ENCODE measurements at places on chromosomes 12 and 14.

GRCh38 chr14:89293314-89293916 is 123.6 kb downstream of the FOXN3 start:
- no peak for DNase-seq

DNA sequence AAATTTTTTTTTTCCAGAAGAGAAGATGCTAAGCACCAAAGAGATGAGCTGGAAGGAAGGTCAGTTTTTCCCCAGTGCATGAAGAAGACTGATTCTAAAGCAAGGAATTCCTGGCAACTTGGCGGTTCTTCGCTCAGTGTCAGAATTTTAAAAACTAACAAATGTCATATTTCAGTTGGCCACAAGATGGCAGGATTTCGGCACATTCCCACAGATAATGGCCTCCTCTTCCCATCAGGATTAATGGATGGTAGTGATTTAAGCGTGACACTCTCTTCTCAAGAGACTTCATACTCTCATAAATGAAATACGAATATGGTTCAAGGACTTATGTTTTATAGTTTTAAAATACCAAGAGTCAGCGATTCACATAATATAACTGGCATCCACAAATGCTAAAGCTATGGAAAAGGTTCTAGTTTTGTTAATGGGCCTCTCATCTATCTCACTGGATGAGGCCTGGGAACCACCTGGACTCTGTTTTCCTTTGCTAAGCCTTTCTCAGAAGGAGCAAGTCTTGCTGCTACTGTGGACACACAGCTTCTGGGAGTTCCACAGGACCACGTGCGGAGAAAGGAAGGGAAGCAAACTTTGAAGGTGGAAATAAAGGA is 46.1 kb upstream of the PTPRO start:
- DNase-seq: no peak

DNA sequence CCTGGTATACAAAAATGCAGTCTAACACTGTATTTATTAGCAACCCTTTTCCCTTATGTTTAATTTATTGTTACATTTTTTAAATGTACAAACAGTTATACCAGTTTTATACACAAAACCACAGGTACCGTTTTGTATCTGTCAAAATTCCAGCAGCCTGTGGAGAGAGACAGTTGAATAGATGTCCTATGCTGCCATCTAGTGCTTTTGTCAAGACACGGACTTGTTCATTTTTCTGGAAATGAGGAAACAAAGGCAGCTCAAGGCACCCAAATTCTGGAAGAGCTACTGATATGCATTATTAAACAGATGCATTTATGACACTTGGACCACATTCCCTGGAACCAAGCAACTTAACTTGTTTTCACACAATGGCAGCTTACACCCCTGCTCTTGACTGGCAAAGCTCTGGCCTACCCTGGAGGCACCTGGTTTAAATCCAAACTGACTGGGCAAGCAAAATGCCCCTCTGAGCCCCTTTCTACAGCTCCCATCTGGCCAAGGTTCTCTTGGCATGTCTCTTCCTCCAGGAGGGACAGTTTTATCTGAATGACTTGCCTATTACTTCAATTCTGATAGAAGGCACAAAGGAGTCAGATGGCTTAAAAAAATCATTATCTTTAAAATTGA is 286.9 kb upstream of the PRKD1 start:
- no peak for DNase-seq

- DNase-seq: peak; percentile 17
Observed at GRCh38 chr14:58280954-58281787, 17.2 kb upstream of the ARID4A start.

GRCh38 chr14:99476864-99477263 is 3.8 kb downstream of the SETD3 start:
- DNase-seq: no peak

DNA sequence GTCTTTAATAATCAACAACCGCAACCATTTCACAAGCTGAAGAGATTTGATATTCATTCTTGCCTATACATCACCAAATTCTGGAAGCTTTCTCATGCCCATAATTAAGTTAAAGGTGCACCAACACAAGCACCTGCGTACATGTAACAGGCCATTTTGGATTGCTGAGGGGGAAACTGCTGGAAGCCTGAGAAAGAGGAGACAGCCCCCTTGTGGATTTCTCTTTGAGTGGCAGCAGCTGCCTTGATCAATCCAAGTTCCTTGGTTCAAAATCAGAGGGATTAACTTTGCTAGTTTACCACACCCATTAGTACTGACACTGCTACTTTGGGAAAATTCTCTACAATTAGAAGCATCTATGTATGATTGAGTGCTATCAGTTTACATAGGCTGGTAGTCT is 321.1 kb downstream of the NOVA1 start:
- DNase-seq: no peak

GRCh38 chr12:44002607-44003006 is 166.7 kb downstream of the TMEM117 start:
- no peak for DNase-seq

DNA sequence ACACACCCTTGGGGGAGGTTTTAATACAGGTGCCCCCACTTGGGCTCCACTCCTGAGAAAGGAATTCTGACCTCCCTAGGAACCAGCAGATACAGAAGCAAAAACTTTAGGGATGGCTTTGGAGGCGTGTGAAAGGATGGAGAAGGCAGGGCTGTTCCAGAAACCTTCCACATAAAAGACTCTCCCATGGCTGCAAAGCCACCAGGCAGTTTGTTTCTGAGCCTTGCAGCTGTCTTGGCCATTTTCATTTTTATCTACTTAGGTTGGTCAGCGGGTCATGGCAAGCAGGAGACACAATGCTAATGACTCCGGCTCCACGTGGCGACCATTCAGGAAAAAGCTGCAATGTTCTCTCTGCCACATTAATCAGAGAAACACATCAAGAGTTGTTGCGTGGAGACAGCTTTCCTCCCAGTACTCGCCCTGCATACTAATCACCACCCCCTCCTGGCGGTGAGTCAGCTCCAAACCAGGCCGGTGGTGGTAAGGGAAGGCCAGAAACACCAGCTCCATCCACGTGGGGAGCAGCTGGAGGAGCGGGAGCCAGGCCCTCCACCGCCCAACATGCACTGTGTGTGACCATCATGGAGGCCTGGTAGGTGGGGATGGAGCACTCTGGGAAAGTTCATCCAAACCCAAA is 30.9 kb upstream of the IRF2BPL start:
- DNase-seq: no peak

GRCh38 chr14:52951681-52952554 is 1.1 kb upstream of the FERMT2 start:
- DNase-seq: peak; percentile 9

- no peak for DNase-seq
Observed at GRCh38 chr12:90829044-90829443, 125.9 kb downstream of the CCER1 start.

DNA sequence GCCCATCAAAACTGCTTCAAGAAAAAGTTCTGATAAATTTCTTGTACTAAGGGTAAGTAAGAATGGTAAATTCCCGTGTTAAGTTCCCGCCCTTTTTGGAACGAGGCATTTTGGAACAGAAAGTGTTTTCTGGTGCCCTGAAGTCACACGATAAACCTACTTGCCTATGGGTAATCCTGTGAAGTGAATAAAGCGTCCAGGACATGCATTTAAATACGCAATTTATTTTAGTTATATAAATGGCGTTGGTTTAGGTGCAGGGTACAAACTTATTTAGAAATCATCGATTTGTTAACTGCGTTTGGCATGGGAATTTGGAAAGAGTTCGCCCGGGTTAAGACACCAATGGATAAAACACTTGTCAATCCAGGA is 715 bp upstream of the RAP1B start:
- peak; percentile 21 for DNase-seq

GRCh38 chr12:2064071-2064507 is 11.3 kb downstream of the CACNA1C start:
- peak; percentile 11 for DNase-seq

DNA sequence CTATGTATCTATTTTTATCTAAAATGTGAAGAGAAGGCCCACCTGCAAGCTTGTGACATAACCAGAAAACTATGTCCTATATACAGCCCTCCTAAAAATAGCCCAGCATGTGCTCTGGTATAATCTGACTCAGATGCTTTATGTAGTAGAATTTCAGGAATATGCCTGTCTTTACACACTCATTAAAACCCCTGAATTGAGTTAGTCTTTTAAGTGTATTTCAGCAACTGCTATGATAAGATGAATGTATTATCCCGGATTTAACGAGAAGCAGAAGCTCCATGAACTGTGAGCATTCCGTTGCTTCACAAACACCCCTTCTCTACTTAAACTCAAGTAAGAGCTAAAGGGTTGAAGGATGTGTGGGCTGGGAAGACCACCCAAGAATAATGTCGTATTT is 89.9 kb upstream of the PRICKLE1 start:
- DNase-seq: no peak

- DNase-seq: no peak
Observed at GRCh38 chr14:94545131-94545841, 16.0 kb upstream of the SERPINA4 start.

DNA sequence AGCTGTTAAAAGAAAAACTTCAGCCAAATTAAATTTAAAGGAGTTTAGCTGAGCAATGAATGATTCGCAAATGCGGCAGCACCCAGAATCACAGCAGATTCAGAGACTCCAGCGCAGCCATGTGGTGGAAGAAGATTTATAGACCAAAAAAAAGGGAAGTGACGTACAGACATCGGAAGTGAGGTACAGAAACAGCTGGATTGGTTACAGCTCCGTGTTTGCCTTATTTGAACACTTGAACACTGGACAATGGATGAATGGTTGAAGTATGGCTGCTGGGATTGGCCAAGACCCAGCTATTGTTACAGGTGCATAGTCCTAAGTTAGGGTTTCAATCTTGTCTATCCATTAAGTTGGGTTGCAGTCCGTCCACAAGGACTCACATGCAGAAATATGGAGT is 42.6 kb downstream of the GALNT8 start:
- DNase-seq: no peak

DNA sequence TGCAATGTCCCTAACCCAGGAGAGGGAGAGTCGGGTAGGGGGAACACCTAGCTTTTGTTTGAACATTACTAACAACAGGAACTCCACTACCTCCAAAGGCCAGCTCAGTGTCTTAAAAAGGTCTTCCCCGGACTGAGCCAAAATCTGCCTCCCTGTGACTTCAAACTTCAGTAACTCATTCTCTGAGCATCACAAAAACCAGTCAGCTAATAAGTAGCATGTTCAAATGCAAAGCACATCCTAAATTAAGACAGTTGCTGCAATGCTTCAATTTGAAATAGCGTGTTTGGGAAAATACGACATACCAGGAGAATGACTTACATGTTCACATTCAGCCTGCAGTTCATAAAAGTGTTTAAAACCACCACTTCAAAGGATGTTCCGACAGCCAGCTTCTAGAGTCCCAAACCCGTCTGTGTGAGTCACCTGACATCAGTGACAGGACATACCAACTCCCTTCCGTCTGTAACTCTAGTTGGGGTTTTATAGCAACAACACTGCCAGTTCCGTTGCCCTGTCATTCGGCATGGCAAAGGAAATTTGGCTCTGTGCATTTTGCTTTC is 13.0 kb downstream of the ZFP36L1 start:
- DNase-seq: peak; percentile 65

DNA sequence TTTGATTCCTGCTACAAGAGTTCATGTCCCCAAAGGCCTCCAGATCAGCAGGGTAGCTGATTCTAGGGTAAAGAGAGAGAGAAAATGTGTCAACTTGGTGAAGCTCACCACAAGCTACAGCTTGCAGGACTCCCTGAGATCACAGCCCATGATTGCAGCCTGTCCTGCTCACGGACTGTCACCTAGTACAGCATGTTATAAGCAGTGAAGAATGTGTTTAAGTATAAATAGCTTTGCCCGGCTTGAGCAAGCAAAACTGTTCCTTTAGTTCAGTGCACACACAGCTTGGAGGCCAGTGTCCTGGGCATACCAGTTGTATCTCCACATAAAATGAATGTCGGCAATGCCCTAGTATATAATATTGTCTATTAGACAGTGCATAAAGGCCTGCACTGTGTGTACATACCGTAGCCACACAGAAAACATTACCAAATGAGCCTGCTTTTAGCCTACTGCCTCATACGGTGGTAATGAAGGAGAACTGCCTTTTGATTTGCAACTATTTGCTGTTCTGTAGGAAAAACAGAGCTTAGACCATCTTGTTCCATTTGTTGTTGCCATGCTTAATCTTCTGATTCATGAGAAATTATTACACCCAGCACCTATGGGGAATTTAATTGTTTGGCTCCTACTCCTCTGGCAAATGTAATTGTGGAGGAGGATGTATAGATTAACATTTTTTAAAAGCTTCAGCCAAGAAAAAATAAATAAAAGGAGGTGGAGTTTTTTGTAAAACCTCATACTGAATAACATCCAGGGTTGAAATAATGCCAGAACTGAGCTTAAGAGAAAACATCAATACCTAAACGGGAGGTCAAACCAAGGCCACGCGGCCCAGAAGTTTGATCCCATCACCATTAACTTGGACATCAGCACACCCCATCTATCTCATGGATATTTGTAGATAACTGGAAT is 108.1 kb upstream of the G2E3 start:
- no peak for DNase-seq

DNA sequence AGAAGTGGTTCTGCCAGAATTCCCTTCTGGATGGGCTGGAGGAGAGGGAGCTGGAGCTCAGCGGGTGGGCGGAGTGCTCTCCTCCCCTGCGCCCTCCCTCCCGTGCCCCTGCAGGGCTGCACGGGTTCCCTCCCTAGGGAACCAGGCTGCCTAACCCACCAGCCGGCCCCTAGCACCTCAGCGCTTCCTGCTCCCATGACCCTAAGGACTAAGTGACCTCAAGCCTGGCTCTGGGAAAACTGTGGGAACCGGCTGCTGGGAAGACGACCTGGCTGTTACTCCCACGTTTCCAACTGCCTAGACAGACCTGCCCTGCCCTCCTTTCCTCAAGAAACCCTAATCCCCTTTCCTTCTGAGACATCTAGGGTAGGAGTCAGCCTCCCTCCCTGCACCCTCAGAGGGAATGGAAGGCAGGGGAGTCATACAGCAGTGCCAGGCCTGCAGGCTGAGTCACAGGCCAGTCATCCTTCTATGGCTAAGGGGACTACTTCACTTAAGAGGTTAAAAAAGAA is 31.5 kb downstream of the SLC6A12 start:
- DNase-seq: no peak

DNA sequence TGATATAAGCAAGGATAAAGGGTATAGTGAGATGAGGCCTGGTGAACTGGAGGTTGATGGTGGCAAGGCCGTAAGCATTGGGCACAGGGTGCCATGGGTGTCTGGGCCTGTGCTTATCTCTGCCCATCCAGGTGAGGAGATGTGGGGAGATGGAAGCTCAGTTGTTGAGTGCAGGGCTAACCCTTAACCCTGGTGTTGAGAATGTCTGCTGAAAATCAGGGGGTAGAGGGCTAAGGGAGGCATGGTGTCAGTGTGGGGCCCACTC is 86.1 kb downstream of the SYNE2 start:
- peak; percentile 26 for DNase-seq

DNA sequence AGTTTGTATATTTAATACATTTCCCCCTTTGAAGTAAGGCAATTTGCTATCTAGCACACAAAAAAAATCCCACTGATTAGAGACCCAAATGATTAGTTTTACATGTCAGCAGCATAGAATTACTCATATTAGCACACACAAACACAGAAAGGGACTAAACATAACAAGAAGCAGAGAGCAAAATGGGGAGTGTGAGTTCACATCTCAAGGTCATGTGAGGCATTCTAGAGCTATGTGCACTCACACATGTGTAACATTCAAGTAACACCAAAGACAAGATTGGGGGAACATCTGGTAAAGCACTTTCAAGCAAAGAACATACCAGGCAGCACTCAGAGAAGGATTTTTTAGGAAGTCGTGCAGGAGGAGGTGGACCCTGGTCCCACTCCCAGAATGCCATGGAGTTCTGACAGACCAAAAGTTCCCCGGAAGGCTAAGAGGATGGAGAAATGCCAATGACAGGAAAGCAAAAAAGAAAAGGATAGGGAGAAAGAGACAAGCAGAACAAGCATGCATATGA is 105.8 kb upstream of the SINHCAF start:
- DNase-seq: no peak

GRCh38 chr12:48956279-48957140 is 777 bp downstream of the ARF3 start:
- DNase-seq: no peak

Measured in stimulated activated naive CD8-positive, alpha-beta T cell treated with anti-CD3 and anti-CD28 coated beads, Interleukin-15, amount 100 ng/mL, for 72 hours (primary cell).